NCI-H524 treated with DMSO at 0.1 percent for 48 hours (cell line): ENCODE measurements at places on chromosomes 5 and 9.

DNA sequence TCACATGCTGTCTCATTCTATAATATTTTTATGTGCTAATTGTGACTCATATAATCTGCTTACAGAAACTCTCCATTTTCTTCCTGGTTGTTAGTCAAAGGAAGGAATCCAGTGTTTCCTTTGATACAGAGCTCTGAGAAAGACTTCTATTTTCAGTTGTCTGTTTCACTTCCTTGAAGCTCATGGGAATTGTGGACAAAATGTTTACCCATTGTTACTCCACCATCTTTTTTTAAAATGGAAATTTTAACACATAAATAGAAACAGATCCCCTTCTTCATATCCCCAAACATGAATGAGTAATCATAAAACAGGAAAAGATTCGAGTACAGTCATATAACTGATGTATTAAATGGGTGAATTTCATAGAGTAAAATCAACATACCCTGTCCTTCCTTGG is 42.0 kb upstream of the KCNN2 start:
- DNase-seq: no peak

- no peak for DNase-seq
These were observed 42.5 kb downstream of the PRRC2B start for GRCh38 chr9:131436376-131436775.

DNA sequence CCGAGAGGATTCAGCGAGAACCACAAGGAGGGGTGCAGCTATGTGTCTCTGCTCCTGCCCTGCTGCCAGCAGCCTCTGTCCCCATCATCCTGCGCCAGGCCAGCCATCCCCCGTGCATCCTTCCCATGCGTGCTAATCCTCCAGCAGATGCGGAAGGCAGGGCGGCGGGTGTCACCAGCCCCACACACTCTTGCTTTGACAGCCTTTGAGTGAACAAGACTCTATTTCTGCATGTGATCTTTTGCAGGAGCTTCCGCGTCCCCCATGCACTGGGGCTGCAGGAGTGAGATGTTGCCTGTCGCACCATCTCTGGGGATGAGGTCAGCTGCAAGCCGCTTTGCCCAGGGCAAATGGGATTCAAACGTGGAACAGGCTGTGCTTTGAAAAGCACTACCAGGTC is 58.0 kb upstream of the OLFM1 start:
- no peak for DNase-seq

DNA sequence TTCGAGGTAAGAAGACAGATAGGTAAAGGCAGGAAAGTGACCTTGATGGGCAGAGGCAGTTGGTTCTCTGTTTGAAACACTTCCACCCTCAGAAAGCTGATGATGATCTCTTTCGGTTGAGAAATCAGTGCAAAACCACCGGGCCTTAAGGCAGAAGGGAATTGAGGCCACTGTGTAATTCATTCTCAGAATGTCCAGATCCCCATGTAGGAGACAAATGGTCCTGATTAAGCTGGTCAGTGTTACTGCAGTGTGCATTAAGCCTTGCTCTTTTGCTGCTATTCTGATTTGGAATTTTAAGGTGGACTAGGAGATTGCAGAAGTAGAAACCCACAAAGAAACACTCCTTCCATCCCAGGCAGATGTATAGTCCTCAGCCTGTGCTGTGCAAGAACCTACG is 255.2 kb downstream of the ARHGAP26 start:
- no peak for DNase-seq

DNA sequence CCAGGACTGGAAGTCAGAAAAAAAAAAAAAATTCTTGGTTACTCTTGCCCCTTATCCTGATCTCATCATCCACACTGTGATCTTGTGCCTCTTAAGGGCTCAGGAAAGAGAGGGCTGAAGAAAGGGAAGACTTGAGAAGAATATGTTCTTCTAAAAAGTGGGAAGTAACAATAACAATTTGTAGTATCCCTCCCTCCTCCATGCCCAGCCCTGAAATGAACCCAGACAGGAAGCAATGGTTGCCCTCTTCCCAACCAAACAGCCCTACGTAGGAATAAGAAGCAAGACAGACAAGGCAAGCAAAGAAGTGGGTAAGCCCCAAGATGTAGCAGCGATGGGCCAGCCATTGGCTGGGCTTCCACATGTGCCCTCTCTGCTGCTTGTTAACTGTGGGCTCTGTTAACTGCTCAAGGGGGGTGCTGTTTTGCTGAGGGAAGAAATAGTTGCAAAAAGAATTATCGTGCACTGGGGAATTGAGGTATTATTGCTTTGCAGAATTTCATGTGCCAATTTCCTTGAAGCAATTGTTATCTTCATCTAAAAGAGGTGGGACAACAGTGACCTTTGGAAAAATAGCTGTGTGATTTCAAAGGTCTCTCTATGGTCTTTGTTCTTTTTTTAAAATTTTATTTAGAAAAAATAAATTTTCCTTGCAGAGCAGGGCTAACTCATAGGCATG is 146.6 kb upstream of the PCA3 start:
- DNase-seq: no peak

DNA sequence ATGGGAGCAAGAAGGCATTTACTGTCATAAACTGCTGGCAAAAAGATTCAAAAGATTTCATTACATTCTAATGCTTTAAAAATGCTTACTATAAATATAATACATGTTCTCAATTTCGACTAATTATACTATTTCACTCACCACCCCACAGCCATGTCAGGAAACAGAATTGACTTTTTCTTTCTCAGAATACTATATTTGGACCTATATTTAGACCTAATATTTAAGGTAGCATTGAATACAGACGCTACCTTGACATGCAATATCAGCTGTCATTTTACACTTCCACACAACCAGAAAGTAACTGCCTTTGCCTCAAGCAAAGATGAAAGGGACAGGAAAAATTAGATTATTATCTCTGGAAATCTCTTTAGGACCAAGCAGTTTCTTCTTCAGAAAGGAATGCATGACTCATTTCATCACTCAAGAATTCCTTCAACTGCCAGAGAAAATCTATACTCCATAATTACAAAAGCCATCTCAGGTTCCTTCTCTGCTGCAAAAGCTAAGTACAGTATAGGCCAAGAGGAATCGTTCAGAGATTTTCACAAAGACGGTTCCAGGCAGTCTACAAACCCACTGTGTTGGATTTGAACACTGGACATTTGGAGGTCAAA is 11.8 kb upstream of the UBE2QL1 start:
- DNase-seq: no peak

GRCh38 chr5:11037941-11038340 is 276.9 kb upstream of the DAP start:
- DNase-seq: no peak

GRCh38 chr5:175013251-175013650 is 288.9 kb downstream of the MSX2 start:
- DNase-seq: no peak

DNA sequence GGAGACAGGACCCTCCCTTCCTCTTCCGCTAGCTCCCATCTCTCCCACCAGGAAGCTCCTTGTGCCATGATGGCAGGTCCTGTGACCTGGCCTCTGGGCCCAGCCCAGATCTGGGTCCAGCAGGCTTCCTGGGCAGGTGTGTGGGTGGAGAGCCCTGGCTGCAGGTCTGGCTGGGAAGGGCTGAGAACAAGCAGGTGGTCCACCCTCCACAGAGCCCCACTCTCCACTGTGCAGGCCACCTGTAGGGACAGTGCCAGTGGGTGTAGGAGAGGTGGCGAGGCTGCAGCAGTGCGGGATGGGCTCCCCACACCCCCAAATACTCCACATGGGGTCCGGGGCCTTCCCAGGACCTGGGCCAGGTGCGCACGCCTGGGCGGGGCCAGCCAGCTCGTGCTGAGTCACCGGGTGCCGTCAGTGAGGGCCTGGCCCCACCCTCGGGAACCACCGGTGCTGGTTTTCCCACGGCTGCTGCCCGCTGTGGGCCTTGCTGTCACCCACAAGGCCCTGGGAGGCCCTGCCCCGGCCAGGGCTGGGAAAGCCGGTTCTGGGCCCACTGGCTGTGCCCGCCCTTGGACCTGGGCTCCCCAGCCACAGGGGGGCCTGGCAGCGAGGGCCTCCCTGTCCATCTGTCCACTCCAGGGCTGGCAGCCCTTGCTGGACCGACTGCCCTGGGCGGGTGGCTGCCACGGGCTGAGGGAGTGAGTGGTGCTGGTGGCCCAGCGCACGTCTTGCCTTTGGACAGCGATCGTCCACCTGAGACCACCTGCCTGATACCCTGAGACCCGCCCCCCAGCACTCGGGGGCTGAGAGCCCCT is 9.3 kb upstream of the NRARP start:
- DNase-seq: no peak

DNA sequence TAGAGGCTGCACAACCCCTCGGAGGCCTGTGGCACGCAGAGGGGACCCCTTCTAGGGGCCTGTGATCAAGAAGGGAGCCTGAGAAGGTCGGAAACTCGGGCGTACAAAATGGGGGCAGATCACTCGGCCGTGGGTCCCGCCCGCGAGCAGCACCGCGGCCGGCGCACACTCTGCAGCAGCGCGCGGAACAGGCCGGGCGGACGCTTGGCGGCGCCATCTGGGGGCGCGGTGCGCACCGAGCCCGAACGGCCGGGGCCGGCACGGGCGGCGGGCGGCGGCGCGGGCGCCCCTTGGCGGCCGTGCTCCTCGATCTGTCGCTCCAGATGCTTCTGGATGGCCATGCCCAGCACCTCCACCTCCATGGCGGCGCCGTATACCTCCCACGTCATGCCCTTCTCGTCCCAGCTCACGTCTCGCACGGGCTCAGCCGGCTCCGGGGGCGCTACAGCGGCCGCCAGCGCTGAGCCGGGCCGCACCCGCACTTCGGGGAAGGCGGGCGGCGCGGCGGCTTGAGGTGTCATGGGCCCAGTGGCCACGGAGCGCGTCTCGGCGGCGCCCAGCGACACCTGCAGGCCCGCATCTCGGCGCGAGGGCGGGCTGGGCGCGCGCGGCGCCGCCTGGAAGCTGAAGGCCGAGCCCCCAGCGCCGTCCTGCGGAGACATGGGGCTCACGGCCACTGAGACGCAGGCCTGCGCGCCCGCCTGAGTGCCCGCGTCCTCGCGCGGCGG is 13.1 kb downstream of the GPRIN1 start:
- no peak for DNase-seq
